ENCODE measurements at places on chromosomes 5 and 9.

DNA sequence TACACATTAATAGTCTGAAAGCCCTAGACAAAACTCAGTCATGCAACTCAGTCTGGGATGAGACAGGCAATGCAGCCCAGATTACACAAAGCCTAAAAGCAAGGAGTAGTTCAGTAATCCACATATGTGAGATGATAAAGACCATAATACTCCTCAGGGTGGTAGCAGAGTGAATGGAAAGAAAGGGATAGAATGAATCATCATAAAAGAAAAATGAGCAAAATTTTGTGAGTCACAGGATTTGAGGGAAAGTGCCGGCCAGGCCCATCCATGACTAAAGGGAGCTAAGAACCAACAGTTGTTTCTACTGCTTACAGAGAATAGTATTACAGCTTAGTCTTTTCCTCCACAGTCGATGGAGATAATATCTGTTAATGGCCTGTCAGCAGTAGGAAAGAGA, 90.0 kb upstream of the POU5F2 start:
- DNase-seq, result no peak

- DNase-seq, result no peak
Observed at GRCh38 chr9:91182429-91183225, 179.1 kb downstream of the AUH start.

DNA sequence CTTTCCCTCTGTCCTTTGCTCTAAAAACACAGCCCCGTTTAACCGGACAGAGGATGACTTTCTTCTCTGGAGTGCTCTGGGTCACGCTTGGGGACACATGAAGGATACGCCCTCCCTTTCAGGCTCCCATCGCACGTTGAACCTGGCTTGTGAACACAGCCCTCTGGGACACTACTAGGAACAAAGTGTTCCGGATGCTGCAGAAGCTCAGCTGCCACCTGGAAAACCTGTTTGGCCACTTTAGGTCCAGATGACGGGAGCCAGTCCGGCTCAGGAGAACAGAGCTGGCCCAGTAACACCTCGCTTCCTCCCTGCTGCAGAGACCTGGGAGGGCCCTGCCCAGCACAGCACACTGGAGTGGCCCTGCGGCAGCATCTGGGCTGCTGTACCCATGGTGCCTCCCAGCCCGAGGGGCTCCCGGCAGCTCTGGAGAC, 60.1 kb downstream of the GADD45G start:
- no peak for DNase-seq

- no peak for DNase-seq
Observed at GRCh38 chr9:137611623-137612609, 6.4 kb downstream of the ARRDC1 start.

DNA sequence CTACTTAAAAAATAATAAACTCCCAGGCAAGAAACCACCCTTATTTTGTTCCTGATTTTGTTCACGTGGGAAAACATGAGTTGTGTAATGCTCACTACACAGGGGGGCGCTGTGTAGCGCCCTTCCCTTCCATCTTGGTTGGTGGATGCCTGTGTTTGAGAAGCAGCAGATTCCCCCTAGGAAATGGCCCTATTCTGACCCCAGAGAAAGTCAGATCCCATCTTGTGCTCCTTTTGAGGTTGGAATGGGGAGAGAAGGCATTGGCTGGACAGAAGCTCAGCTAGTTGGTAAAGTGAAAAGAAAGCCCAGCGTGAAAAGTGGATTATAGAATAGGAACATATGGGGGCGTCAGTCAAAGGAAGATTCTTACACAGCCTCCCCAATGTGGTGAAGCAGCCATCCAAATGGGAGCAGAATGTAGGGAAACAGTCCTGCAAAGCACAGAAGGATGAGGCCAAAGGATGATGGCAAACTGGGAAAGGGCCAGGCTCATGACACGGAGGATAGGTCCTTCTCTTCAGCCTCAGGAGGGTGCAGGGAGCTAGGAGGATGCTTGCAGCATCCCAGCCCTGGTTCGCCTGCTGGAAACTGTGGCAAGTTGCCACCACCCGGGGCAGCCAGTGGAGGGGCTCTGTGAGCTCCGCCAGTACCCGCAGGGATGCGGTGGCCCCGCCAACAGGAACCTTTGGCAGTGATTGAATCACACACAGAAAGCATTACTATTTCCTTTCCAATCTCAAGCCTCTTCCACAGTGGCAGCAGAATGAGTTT, 314.2 kb upstream of the DAP start:
- DNase-seq, result no peak

DNA sequence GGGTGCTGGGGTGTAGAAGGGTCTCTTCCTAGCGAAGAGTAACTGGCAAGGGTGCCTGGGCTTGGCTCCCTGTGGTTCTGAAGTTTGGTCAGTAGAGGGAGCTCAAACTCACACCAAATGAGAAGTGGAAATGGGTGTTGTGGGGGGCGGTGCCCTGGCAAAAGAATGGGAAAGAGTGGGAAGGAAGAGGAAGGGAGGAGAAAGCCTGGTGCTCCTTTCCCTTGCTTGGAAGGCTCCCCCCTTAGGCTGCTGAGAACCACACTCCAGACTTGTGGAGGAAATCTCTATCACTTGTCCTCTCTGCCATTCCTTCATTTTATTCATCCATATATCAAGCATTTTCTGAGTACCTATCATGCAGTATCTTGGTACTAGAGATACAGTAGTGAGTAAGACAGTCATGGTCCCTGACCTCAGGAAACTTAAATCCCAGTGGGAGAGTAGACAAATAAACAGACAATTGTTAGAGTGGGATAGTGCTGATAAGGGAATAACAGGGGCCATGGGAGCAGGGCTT, 13.0 kb downstream of the SLC4A9 start:
- peak; percentile 6 for DNase-seq

DNA sequence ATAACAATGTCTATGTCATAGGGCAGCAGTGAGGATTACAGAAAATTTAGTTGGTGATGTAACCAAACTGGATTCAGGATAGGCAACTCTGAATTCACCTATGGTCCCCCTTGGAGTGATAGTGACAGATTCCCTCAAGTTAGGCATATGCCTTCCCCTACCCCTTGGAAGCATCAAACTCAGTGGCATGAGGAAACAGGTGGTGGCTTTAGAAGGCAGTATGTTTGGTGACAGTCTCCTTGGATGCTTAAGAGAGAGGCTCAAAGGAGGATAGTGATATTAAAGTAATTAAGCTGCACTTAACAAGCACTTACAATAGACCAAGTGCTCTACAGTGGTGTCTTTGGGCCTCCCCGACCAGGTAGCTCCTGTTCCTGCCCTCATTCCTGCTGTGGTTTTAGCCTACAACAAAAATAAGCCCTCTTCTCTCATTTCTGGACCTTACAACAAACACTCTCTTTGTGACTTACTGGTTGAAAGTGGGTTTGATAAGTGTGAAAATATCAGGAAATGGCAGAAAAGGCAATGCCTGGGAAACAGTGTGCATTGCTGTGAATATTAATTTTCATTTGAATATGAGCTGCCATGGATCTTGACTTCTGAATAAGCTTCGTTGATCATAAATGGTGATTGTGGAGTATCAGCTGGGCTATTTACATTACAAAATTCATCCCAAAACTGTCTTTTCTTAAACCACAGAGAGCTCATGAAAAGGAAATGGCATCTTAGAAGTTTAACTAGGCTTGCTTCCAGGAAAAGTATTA, 29.2 kb downstream of the NR4A3 start:
- DNase-seq, result no peak

- no peak for DNase-seq
Observed at GRCh38 chr9:114287001-114287762, 35.7 kb upstream of the ORM1 start.

Data from stimulated activated CD8-positive, alpha-beta memory T cell treated with anti-CD3 and anti-CD28 coated beads, Interleukin-4, amount 100 ng/mL, for 4 hours (primary cell).